ENCODE measurements at places on chromosomes 6 and 20.

DNA sequence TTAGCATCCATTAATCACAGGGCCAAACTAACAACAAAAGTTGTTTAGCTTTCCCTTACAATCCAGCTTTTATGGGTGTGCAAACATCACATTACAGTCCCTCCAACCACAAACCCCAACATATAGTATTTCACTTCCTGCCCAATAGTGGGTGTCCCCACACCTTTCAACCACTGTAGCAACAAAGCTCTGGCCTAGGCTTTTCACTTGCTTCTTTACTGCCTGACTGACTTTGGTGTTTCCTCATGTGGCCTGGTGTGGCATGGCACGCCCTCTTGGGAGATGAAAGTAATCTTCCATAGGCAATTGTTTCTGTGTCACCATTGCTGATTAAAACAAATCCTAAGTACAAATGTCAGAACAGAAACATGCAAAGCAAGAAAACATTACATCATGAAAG is 46.3 kb downstream of the MCM8 start:
- DNase-seq = no peak

GRCh38 chr6:144690133-144690532 is 405.0 kb downstream of the UTRN start:
- DNase-seq = no peak

DNA sequence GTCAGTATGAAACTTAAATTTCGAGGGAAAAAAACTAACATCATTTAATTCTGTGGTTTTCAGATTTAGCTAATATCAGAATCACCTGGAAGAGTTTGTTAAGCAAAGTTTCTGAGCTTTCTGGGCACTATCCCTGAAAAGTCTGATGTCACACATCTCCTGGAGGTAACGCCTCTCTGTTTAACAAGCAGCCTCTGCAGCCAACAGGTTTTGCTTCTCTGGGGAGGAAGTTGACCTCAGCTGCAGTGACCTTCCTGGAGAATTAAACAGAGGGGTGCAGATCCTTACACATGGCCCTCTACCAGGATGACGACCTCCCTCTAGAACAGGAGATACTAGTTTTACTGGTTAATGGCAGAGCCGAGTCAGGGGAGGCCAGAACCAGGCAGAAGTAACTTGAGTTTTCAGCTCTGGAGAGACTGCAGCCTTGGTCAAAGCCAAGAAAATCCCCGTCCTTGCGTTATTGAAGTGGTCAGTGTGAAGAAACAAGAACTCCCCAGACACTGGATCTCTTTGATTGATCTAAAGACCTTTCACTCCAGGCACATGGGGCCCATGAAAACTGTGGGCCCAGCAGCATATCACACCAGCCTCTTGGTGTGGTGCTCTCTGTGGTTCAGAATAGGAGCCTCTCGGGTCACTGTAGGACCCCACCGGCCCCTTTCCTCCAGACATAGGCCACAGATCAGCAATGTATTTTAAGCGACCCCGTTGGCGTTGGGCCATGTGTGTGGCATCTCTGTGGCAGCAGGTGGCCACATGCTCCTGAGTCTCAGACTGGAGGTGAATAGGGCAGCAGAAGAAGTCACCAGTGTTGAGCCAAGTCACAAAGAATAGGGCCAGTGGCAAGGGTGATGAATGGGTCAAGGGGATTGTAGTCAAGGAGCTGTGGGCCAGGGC is 33.4 kb upstream of the CCR6 start:
- DNase-seq = no peak

DNA sequence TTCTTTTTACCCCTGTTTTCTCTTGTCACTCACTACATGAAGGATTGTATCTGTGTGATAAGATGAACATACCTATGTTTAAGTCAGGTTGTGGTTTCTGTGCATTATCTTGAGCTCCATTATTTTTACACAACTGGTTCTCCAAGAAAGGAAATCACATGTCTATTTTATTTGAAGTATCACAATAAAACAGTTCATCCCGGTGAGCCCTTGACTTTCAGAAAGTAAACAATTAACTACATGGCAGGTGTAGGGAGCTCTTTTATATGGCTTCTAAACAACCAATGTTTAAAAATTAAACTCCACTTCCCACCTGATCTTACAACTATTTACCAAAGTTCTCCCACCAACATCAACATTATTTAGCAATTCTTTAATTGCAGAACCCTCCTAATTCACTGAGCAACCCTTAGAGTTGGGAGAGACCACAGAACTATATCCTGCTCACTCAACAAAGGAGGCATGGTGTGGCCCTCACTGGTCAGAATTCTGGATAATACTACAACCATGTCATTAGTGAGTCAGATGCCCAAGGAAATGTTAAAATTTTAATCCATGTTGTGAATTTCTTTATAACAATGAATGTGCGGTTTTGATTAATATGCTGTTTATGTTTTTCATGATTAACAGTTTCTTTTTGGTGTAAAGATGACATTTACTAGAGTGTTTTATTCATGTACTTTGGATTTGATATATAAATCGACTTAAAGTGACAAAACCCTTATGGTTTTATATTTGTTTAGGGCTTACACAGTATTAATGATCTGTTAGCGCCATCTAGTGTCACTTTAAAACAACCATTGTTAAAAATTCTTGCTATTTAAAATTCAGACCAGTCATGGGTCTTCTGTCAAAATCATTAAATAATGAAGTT is 50.0 kb upstream of the SCGN start:
- DNase-seq = no peak

DNA sequence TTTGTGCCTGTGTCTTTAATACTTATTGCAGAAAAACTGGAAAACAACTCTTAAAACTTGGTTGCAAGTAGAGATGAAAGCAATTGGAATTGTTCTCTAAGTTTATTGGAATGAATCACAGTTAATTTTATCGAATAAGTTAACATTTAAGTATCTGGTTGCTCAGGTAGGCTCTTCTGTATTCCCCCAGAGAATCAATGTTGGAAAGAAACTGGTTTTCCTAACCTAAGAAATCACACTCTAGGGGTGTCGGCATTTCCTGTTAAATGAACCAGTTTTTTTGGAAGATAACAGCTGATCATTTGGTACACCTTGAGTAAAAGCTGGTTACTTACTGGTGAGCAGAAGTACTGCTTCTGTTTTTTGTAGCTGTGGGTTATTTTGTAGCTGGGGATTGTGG is 5.2 kb downstream of the TFAP2C start:
- no peak for DNase-seq

DNA sequence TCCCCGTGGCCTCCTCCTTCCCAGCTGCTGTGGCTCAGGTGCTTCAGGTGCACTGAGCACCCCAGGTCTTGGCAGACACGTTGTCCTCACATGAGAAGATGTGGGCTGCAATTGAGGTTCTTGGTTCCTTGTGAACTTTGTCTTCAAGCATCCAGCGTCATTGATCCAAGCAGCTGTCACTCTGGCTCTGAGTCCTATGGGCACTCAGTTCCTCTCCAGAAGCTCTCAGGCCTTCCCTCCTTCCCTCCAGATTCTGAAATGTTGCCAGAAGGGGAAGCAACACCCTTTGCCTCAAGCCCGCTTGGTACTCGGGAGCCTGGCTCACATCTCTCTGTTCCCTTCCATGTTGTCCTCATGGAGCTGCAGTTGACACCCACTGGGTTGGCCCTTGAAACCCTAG is 8.4 kb upstream of the MRGBP start:
- no peak for DNase-seq

GRCh38 chr20:40046703-40047102 is 642.3 kb downstream of the MAFB start:
- no peak for DNase-seq

Data from left ventricle myocardium inferior (tissue), 1 donor.